Pancreas (tissue), 10 donors: ENCODE measurements at places on chromosomes 6 and 20. TPM values are rescaled to one million over a fixed set of nuclear protein-coding genes. Genes with fewer than 3 reads are reported as not detected.
A peak's percentile ranks its signal among the peaks of the same experiment; 100 is the strongest.

- no peak for DNase-seq
Measured at GRCh38 chr6:42100029-42100901, 42.2 kb downstream of the C6orf132 start.

PKIB gene
- polyA plus RNA-seq, result 5.2 TPM

- DNase-seq, result no peak
Measured at GRCh38 chr20:31682352-31682751, 40.3 kb downstream of the BCL2L1 start.

- no peak for DNase-seq
Measured at GRCh38 chr6:46325561-46326530, 155.1 kb upstream of the ENPP5 start.

DNA sequence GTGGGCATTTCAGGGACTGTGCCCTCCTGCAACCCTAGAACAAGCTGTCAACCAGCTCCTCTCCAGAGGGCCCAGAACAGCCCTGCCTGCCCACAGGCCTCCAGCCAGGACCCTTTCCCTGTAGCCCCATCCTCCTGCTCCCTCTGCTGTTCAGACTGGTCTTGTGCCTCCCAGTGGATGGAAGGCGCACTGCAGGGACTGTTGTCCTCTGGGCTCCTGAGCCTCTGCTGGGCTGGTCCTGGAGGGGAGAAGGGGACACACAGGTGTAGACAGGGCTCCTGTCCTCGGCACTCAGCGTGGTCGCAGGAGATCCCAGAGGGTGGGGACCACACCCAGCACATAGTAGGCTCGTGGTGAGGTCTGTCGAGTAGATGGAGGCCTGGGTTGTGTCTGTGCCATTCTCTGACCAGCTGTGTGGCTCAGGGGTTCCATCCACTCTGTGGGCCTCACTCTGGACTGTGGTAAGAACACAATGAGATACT lies 11.5 kb downstream of the ITPR3 start:
- DNase-seq, result peak; percentile 59

PEX6 gene
- 17.5 TPM for polyA plus RNA-seq

- DNase-seq, result no peak
Measured at GRCh38 chr6:17469006-17469832, 75.8 kb downstream of the CAP2 start.

NFATC2 gene
- polyA plus RNA-seq, result 1.5 TPM

- no peak for DNase-seq
Measured at GRCh38 chr6:170298688-170299087, 7.8 kb upstream of the DLL1 start.

DNA sequence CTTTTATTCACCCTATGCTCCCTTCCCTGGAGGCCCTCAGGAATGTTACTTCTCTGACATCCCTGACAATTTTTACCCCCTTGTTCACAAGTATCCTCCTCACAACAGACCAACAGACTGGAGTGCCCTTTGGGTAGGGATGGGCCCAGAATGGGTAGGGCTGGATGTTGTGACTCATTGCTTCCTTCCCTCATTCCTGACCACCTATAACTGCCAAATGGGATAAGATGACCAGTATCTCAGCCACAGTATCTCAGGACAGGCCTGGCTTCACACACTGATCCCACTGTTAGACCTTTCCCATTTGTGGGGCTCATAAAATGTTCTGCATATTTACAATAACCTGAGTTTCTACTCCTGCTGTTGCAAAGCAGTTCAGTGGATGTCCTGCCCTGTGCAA lies 223.0 kb upstream of the LRFN2 start:
- no peak for DNase-seq

DNA sequence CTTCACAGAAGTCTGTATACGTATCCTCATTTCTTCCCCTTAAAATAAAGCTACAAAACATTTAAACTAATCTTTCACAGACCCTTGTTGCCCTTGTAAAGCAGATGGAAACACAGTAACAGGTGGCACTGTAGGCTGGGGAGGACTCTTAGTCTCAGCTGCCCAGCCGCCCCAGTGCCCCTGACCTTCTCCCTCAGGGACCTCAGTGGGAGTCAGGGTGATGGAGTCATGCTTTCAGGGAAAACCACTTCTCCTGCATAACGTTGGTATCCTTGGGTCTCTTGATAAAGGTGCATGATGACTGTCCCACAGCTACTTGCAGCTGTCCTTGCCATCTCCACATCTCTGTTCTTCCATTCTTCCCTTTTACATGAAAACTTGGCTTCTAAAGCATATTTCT lies 198.6 kb downstream of the CDKAL1 start:
- DNase-seq, result no peak

TMEM30A gene
- polyA plus RNA-seq, result 44.5 TPM

DNA sequence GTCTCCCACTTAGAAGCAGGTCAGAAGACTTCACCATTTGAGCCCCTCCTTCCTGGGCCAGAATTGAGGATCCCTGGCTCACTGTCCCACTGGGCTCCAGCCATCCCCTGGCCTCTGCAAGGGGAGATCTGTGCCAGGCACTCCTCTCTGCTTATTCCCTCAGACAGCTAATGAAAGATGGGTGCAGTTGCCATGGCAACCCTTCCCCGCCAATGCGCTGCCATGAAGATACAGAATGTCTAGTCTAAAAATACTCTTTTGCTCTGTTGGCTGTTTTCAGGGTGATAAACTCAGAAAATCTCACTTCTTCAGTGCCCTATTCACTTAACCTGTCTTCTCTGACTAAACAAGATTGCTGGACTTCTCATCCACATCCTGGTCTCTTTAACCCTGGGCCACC lies 13.6 kb upstream of the TTLL2 start:
- no peak for DNase-seq

DNA sequence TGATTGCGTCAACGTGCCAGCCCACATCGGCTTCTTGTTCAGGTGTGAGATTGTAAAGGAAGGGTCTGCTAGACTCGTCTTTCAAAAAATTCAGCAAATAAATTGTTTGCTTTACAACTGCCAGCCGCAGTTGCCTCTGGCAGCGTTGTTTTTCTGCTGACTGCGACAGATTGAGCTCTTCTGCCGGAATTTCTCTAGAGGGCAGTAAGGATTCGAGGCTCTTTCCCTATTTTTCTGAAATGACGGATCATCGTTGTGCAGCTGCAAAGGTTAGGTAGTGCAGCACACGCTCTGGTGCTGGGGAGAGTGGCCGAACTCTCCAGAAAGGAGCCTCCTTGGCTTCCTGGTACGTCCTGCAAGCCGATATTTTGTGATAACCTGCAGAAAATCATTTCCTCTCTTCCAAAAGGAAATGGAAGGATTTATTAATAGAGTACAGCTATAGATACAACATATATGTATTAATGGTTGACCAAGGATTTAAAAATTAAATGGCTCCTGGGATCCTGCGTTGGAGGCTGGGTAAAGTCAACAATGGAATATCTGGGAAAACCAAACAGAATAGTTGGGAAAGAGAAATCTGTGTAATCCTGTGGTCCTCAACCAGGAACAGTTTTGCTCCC lies 121.9 kb upstream of the ZFP64 start:
- no peak for DNase-seq

DNA sequence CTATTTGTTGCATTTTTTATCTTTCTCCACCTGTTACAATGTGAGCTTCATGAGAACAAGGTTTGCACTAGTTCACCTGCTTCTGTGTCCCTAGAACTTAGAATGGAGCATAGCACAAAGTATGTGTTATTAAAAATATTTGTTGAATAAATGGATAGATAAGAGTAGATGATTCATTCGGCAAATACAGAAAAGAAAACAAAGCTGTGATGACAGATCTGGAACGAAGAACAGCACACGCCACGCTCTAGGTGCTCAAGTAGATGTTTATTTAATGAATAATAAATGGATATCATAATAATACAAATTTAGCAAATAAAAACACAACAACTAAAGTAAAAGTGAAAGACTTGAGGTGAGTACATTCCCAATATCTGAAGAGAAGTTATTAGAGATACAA lies 273.1 kb downstream of the HAO1 start:
- no peak for DNase-seq

DPPA5 gene
- polyA plus RNA-seq, result not detected

DNA sequence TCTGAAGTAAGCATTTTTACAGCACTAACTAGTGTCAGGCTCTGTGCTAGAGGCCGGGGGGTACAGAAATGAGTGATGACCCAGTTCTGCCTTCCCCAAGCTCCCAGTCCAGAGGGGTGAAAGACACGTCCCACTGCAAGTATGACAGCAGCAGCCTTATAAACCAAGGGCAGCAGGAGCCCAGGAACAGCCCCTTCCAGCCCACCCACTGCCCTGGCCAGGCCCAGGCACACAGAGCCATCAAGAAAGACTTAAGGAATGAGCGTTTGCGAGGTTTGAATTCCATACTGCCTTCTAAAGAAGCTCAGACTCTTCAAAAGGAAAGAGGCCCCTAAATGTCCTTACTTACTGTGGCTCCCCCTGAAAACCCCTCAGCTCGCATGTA lies 10.0 kb downstream of the TRERF1 start:
- no peak for DNase-seq

DNA sequence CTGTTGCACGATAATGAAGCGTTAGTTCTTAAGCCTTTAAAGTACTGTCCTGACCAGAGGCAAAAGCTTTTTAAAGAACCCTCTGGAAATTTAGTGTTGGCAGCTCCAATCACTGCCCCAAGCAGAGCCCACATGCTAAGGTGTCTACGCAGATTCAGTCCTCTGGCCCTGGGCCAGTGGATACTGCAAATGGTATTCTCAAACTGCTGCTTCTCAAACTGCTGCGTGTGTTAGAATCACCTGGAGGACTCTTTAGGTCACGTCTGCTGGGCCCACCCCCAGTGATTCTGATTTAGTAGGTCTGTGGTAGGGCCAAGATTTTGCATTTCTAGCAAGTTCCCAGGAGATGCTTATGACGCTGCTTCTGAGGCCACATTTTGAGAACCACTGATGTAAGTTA lies 96.0 kb upstream of the CCDC28A start:
- no peak for DNase-seq

GRCh38 chr6:92460133-92460532 lies 959.2 kb downstream of the EPHA7 start:
- no peak for DNase-seq

- DNase-seq, result no peak
Measured at GRCh38 chr20:24948939-24949679, at the start of gene CST7. TSS of gene CST7 (plus strand) at chr20:24949269. CDS start at chr20:24949506, 237 bp downstream.

GRCh38 chr6:87714093-87714842 lies 12.2 kb upstream of the AKIRIN2 start:
- no peak for DNase-seq

GRCh38 chr6:111625461-111626391 lies 20.0 kb upstream of the TRAF3IP2 start:
- DNase-seq, result no peak

FOXS1 gene
- polyA plus RNA-seq, result 0.91 TPM

- DNase-seq, result no peak
Measured at GRCh38 chr6:109362102-109362884, 20.0 kb downstream of the CD164 start.

KHDRBS2 gene
- polyA plus RNA-seq, result 0.05 TPM

DNA sequence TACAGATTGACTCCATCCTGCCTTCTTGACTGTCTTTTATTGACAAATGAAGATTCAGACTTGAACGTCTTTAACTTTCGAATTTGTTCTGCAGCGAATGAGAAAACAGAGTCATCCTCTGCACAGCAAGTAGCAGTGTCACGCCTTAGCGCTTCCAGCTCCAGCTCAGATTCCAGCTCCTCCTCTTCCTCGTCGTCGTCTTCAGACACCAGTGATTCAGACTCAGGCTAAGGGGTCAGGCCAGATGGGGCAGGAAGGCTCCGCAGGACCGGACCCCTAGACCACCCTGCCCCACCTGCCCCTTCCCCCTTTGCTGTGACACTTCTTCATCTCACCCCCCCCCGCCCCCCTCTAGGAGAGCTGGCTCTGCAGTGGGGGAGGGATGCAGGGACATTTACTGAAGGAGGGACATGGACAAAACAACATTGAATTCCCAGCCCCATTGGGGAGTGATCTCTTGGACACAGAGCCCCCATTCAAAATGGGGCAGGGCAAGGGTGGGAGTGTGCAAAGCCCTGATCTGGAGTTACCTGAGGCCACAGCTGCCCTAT lies 12.2 kb downstream of the BRD2 start:
- no peak for DNase-seq

- no peak for DNase-seq
Measured at GRCh38 chr6:40436685-40437604, 150.2 kb downstream of the LRFN2 start.

HLA-DOB gene
- polyA plus RNA-seq, result 0.38 TPM

MARCKS gene
- polyA plus RNA-seq, result 24.3 TPM

GRCh38 chr6:144395826-144396225 lies 110.7 kb downstream of the UTRN start:
- DNase-seq, result no peak

GRCh38 chr6:46288835-46289234 lies 118.1 kb upstream of the ENPP5 start:
- no peak for DNase-seq

GRCh38 chr20:21339499-21339898 lies 36.4 kb downstream of the XRN2 start:
- no peak for DNase-seq

PRDM1 gene
- 0.30 TPM for polyA plus RNA-seq

GRCh38 chr6:51049288-51049982 lies 230.8 kb downstream of the TFAP2B start:
- no peak for DNase-seq

DNA sequence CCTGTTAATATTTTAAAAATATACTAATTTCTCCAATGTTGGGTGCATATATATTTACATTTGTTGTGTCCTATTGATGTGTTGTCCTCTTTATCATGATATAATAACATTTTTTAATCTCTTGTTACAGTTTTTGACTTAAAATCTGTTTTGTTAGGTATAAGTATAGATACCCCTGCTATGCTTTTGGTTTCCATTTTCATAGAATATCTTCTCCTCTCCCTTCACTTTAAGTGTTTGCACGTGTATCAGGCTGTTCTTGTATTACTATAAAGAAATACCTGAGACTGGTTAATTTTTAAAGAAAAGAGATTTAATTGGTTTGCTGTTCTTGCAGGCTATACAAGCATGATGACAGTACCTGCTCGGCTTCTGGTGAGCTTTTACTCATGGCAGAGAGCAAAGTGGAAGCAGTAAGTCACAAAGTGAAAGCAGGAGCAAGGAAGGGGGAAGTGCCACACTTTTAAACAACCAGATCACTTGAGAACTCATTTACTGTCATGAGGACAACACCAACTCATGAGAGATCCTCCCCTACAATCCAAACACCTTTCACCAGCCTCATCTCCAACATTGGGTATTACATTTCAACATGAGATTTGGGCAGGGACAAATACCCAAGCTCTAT lies 340.5 kb upstream of the SYNCRIP start:
- no peak for DNase-seq

- no peak for DNase-seq
Measured at GRCh38 chr20:24084281-24084680, 95.7 kb upstream of the GGTLC1 start.

- DNase-seq, result no peak
Measured at GRCh38 chr20:29306390-29307072, 1950.9 kb upstream of the DEFB115 start.

DLK2 gene
- 0.26 TPM for polyA plus RNA-seq

DNA sequence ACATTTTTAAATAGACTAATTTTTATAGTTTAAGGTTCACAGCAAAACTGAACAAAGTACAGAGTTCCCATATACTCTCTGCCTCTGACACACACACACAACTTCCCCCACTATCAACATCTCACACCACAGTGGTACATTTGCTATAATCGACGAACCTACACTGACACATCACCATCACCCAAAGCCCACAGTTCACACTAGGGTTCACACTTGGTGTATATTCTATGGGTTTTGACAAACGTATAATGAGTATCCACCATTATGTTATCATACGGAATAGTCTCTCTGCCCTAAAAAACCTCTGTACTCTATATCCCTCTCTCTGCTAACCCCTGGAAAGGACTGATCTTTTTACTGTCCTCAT lies 15.6 kb downstream of the TMEM30A start:
- no peak for DNase-seq
